Choroid plexus epithelial cell (primary cell): ENCODE measurements at places on chromosomes 3 and 15.

GRCh38 chr3:189512039-189512438, 119.2 kb upstream of the TP63 start:
- no peak for DNase-seq

DNA sequence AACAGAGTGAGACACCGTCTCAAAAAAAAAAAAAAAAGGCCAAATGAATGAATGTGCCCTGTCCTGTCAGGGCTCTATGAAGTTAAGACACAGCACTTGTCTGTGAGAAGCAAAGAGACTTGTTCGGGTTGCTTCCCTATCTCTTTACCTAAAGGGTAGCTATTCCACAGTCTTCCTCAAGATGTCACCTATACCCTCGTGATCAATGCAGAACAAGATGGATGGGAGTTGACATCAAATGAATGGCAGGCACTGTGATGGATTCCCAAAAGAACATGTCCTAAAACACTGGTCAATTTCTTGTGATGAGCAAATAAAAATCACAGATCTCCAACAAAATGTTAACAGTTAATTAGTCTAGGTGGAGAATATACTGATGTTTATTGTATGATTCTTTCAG, 9.5 kb downstream of the TADA3 start:
- DNase-seq = no peak

DNA sequence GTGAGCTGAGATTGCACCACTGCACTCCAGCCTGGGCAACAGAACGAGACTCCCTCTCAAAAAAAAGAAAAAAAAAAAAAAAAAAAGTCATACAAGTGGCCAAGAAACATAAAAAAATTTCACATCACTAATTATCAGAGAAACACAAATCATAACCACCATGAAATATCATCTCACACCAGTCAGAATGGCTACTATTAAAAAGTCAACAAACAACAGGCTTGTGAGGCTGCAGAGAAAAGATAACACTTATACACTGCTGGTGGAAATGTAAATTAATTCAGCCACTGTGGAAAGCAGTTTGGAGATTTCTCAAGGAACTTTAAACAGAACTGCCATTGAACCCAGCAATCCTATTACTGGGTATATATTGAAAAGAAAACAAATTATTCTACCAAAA, 291.1 kb upstream of the MCTP2 start:
- no peak for DNase-seq

DNA sequence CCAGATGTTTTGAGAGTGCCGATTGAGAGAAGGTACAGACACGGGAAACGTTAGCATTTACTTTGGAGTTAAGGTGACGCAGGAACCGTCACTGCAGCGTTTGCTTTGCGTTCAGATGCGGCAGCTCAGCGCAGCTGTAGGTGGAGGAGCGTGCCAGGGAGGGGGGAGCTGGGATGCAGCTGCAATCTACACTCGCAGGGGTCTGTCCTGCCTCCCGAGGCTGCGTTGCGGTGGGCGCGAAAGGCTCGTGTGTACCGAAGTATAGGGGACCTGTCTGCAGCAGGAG, 425 bp upstream of the FYTTD1 start:
- peak; percentile 52 for DNase-seq

GRCh38 chr15:51403072-51403878, 61.8 kb downstream of the GLDN start:
- peak; percentile 82 for DNase-seq

DNA sequence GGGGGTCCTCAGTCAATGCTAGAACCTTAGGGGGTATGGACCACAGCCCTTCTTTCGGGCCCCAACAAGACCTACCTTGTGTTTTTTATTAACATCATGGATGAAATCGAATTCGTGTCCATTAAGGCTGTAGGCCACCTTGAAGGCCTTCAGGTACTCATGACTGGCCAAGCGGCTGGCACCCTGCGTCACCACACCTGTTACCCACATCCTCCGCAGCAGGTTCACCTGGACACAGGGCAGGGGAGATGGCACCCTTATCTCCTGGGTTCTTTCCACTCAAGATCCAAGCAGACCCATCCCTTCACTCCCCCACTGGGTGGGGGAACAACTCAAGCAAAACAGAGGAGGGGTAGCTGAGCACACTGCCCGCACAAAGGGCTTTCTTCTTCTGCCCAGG, 6.6 kb downstream of the MFGE8 start:
- DNase-seq = no peak

DNA sequence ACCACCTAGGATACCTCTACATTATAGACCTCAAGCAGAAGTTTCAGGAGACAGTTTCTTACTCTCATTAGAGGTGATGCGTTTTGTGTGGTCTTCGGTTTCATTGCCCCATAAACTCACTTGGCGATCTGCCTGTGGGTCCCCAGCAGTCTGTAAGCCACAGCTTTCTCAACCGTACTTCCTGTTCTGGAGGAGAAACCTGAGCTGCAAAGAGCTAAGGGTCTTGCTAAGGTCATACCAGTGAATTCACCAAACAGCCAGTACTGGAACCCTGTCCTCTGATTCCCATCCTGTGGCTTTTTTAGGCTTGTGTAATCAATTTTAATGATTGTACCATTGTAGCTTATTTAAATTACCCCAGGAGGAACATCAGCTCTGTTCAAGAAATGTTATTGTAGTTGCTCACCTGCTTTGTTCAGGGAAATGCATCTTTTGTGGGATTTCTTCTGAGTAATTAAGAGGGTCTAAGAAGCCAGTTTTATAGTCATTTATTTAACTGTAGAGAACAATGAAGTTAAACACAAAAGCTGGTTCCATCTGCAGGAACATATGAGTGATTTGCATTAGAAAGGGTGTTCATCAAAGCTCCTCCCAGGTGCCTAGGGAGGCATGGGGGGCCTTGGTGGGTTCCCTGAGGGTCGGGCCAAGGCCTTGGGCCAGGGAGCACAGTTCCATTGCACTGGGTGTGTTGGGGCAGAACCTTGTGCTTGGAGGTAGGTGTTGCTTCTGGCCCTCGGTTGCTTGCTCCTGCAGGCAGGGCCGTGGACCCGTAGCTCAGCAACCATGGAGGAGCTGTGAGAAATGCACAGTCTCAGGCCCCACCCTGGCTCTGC, 69.6 kb downstream of the APBA2 start:
- DNase-seq = peak; percentile 95

DNA sequence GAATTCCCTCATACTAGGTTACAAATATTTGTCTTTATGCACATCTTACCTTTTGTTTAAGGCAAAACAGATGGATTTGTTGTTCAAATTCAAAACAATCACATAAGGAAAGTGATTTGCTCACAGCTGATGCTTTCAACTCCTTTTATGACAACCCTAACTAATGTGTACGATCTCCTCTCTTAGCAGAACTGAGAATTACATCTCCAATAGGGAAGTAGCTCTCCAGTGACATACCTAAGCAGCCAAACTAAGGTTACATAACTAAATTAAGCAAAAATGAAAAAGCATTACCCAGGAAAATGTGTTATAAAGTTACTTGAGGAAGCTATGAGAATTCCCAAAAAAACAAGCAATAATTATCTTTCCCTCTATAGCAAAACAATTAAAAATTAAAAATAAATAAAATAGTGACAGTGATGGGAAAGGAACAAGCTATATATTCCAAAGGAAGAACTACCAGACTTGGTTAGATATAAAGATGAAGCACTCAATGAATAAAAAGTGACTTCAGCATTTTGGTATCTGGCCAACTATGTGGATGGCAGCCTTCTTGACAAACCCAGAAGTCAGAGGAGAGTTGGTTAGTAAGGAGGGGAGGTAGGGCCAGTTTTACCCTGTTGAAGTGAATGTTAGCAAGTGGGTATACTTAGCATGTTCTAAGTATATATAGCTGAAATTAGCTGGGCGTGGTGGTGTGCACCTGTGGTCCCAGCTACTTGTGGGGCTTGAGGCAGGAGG, 32.4 kb downstream of the PEAK1 start:
- no peak for DNase-seq

DNA sequence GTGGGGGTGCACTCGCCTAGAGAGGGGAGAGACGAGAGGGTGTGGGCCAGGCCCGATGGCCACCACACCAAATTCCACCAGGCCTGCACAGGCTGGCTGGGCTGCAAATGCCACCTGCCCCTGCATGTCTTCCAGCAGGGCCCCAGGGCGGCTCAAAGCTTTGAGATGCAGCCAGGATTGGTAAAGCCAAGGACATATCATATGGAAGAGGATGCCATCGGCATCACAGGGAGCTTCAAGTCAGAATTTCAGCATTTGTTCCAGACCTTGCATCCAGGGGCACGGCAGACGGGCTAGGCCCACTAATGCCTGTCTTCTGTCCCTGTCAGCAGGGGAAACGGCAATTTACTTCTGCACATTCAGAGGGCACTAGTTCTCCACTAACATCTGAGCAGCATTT, 97.8 kb downstream of the NUP210 start:
- no peak for DNase-seq

- DNase-seq = no peak
These were observed 65.2 kb downstream of the LPP start for GRCh38 chr3:188219147-188219546.

- DNase-seq = peak; percentile 80
These were observed 37.5 kb upstream of the STIMATE start for GRCh38 chr3:52934630-52935530.

DNA sequence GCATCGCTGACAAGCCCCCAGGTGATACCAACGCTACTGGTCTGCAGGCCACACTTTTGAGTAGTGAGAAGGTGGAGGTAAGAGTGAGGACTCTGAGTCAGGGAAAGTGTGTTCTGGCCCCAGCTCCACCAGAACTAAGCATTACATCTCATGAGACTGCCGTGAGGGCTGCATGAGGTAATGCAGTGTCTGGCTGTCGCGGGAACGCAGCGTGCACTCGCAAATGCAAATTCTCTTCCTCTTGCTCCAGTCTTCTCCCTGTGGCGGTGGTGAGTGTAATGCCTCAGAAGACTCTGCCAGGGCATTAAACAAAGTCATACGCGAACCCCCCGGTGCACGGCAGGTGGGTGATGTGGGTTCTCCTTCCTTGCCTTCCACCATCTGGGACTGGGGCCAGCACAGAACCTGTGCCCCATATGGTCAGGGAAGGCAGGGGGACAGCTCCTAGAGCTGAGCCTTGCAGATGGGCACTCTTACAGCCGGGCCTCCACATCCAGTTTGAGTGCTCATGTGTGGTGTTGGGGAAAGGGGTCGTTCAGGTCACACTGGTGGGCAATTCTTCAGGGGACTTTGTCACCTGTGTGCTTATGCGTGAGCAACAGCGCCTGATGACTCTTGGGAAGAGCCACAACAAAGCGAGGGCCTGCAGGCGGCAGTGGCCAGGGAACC, 175.8 kb downstream of the XXYLT1 start:
- no peak for DNase-seq

DNA sequence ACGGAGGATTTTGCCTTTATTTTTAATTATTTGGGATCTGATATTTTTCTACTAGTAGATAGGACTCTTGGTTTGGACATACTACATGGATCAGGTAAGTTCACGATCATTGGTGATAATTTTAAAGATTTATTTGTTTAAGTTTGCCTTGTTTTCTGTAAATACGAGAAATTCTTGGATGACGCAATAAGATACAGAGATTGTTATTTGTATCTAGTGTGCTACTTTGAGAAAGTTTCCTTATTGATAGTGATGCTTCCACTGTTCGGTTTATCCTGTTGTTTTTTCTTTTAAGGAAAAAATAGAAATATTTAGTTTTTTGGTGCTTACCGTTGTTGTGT, 577 bp downstream of the CHD2 start:
- no peak for DNase-seq

DNA sequence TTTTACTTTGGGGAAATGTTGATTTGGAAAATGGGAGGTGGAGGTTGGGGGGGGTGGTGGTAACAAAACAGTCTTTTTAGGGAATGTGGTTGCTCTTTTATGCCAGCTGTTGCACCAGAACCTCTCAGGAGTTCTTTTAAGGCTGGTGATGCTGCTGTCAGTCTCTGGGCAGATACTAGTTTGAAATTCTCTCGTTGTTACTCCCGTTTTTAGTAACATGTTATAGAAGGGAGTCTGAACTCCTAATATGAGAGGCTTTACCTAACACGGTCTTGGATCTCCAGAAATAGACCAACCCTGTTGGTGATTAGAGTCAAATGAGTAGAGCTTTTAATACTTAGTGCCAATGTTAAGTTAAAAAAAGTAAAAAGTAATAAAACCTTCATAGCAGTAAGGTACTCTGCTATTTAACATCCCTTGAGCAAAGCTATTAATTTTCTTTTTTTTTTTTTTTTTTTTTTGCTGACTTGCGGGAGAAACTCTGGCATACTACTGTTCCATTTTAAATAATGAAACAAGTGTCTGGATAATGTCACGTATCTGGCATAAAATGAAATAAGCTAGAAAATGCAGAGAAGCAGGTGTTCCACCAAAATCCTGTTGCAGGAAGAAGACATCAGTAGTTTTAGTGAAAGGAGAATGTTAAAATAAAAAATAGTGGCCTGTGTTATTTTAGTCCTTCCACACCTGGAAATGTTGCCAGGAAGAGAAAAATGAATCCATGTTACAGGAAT, 156.7 kb downstream of the CACNA1D start:
- DNase-seq = no peak

DNA sequence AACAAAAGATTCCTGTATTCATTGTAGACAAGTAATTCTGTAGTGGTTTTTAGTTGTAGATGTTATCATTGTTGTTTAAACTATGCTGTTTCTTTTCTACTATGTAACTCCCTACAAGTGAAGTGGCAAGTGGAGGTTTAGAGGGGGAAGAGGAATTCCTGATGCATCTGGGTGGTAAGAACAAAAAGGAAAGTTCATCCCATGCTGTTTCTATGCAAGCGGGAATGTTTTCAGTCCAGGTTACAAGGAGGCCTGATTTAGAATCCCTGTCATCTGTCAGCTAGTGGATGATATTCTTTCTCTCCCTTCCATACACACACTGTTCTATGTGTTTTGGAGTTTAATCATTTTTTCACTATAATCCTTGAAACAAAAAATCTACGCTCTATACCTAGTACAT, 67.4 kb downstream of the IMPG2 start:
- DNase-seq = no peak

GRCh38 chr15:96264801-96265515, 65.5 kb upstream of the NR2F2 start:
- DNase-seq = peak; percentile 65

GRCh38 chr3:67858492-67858891, 204.1 kb upstream of the SUCLG2 start:
- DNase-seq = no peak

DNA sequence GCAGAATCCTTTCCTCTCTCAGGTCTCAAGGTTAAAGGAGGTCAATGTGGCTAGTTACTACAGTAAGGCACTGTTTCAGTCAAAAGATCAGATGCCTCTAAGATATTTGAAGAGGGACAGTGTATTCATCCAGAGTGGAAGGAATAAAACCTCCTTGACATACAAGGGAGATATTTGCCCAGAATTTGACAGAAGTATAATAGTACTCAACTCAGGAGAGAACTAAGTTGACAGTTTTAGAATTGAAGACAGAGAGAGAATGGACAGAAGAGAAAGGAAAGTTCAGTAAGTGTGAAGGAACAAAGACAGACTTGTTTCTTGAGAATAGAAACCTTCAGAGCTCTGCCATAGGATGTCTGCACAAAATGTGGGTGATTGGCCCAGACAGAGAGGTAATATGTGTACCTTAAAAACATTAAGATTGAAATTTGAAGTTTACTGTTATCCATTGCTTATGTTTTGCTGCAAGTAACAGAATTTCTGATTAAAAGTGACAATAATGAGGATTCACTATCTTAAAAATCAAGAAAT, 507.1 kb downstream of the IGSF11 start:
- no peak for DNase-seq
